Camera-type eye (tissue), 1 donor: ENCODE measurements at places on chromosomes 7 and 10. TPM values are rescaled to one million over a fixed set of nuclear protein-coding genes. Genes with fewer than 3 reads are reported as not detected.

The NPFFR1 gene
- total RNA-seq: 9.1 TPM

The SPDYE2 gene
- total RNA-seq: 0.27 TPM

The RAPGEF5 gene
- total RNA-seq: 90.2 TPM

The KCND2 gene
- 14.5 TPM for total RNA-seq

The C10orf95 gene
- 0.93 TPM for total RNA-seq

The NKX2-3 gene
- total RNA-seq: not detected
